T-helper 22 cell (primary cell): ENCODE measurements at places on chromosomes 12 and 14.

GRCh38 chr14:65007202-65007601 lies 20.5 kb downstream of the FNTB start:
- DNase-seq, result no peak

- DNase-seq, result no peak
Measured at GRCh38 chr12:26768611-26769603, 64.1 kb downstream of the ITPR2 start.

GRCh38 chr12:1517007-1517406 lies 77.4 kb downstream of the FBXL14 start:
- no peak for DNase-seq

DNA sequence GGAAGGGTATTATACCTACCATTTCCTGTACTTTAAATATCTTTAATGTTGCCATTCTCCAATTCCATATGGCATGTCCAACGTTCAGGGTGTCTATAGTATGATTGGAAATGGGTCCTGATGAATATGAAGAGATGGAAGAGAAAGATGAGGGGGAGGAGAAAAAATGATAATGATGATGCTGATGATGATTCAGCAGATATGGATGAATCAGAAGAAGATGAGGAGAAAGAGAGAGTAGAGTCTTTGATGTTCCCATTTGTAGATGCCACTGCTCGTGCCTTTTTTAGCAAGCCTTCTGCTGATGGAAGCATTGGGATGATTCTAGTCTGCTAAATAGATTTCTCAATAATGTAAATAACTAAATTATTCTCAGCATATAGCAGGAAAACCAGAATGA lies 163.5 kb downstream of the PIK3C2G start:
- no peak for DNase-seq

GRCh38 chr12:126926023-126926594 lies 1340.9 kb upstream of the TMEM132C start:
- DNase-seq, result no peak

GRCh38 chr12:80593766-80594165 lies 113.7 kb upstream of the MYF6 start:
- no peak for DNase-seq

DNA sequence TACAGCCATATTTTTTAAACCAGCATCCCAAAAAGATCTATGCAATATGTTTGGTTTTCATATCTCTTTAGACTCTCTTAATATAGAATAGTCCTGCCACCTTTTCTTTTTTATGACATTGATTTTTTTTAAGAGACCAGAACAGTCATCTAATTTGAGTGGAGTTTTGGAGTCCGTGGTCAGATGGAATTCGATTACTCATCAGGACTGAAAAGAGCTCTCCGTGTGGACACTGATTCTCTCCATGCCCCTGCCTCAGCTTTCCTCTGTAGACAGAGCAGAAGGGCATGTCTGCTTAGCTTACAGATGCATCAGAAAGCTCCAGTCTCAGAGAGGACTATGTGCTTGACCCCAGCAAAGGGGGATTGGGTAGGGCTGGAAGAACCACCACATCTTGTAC lies 27.8 kb downstream of the SMCO2 start:
- no peak for DNase-seq

- DNase-seq, result no peak
Measured at GRCh38 chr14:52011523-52011922, 22.2 kb downstream of the RTRAF start.

DNA sequence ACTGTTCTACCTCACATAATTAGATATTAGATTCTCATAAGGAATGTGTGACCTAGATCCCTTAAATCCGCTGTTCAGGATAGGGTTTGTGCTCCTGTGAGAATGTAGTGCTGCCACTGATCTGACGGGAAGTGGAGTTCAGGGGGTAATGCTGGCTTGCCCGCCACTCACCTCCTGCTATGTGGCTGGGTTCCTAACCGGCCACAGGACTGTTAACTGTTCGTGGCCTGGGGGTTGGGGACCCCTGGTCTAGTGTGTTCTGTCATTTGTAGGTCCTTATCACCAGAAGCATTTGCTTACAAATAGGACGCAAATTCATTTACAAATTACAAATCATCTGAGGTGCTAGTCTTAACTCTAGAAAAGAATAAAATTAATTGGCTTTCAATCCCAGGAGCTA lies 16.4 kb upstream of the TMEM30B start:
- no peak for DNase-seq

GRCh38 chr12:69898236-69898635 lies 73.2 kb downstream of the MYRFL start:
- DNase-seq, result no peak

- peak; percentile 38 for DNase-seq
Measured at GRCh38 chr14:99188731-99189191, 83.2 kb downstream of the BCL11B start.

GRCh38 chr12:43325786-43326185 lies 226.2 kb downstream of the ADAMTS20 start:
- no peak for DNase-seq

- peak; percentile 57 for DNase-seq
Measured at GRCh38 chr12:54191550-54192022, 2.8 kb upstream of the SMUG1 start.

GRCh38 chr12:30847259-30847658 lies 79.3 kb upstream of the TSPAN11 start:
- DNase-seq, result no peak

DNA sequence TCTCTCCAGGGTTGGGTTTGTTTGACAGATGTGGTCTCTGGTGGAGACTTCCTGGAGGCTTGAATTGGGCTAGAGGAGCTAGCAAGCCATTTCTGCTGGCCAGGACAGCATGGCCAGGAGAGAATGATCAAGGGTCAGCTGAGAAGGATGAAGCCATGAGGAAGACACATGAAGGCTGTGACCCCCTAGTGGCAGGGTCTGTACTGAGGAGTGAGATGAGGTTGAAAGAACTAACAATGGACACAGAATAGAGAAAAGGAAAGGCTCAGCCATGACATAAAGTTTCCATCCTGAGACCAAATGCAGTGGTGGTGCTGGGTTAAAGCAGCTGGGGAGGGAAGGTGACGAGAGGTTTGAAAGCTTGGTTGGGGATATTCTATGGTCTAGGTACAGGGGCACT lies 89.9 kb downstream of the NT5DC3 start:
- no peak for DNase-seq

DNA sequence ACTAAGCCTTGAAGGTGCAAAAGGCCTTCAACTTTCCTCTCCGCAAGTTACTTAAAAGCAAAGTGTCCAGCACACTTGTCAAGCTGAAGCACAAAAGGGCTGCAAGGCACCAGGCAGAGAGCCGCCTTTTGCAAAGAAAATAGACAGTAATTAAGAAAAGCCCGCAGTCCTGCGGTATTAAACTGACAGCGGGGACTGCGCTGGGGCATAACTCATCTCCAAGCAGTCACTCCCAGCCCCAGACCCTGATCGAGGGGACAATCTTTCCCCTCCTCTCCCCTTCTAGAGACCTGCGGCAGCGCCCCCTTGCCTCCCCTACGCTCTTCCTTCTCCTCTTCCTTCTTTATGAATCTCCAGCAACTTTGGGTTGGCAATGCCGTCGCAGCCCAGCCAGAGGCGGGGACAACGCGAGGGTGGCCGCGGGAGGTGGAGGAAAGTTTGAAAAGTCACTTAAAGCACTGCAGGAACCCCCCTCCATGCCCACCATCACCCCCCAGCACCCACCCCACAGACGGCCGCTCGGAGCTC lies 200.9 kb upstream of the CAND1 start:
- no peak for DNase-seq

DNA sequence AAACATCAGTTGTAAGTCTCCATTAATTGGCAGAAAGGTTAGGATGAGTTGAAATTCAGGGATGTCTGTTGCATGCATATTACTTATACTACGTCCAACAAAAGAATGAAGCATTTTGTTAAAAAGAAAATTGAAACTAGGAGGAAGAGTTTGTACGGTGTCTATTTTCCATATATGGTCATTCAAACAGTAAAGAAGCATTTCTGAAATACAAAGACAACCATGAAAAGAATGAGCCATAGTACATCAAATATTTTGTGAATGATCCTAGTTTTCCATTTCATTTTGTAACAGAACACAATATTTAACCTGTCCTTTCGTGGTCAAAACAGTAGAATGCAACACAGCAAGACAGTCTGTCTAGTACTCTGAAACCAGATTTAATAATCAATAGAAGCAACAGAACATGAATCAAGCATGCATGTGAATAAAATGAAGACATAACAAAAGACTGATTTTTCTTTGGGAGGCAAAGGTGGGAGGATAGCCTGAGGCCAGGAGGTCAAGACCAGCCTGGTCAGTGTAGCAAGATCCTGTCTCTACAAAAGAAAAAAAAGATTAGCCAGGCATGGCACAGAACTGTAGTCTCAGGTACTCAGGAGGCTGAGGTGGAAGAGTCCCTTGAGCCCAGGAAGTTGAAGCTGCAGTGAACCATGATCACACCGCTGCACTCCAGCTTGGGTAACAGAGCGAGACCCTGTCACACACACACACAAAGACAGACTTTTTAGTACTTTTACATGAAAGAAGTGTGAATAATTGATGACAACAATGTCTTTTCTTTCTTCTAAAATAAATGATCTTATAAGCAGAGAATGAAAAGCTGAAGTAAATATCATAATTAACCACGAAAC lies 156.0 kb downstream of the LRIG3 start:
- no peak for DNase-seq
